ENCODE measurements at places on chromosomes 5 and 9.
A peak's percentile ranks its signal among the peaks of the same experiment; 100 is the strongest.

DNA sequence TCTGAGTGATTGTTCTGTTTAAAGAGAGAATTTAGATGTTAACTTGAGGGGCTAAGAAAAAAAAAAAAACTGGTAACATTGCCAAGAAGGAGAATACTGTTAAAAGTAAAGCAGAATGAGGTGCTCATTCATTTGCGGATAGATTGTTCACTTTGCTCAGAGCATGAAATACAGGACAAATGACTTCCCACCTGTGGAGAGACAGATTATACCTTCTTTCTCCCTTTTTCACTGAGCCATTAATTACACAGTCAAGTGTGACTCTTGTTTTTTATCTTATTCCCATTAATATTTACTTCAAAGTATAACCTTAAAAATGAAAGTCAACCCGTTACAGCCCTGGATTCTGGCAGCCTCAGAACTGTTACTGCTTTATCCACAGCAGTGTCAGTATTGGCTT, 264.5 kb downstream of the TAF11L14 start:
- no peak for DNase-seq

GRCh38 chr9:91176426-91176825, 185.3 kb downstream of the AUH start:
- DNase-seq, result no peak

DNA sequence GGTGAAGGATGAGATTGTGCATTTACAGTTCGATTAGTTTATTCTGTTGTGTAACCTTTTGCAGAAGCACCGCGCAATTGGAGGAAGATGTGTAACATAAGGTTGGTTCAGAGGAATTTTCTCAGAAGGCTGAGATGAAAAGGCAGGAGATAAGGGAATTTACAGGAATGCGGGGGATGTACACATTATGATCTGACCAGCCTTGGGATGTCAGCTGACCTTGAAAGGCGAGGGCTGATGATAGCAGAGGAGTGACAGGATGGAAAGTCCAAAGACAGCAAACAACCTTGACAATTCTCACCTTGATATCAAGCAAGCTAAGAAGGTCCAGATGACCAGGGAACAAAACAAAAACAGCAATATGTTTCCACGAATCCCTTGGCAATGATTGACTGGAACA, 88.8 kb downstream of the OTULIN start:
- DNase-seq, result no peak

DNA sequence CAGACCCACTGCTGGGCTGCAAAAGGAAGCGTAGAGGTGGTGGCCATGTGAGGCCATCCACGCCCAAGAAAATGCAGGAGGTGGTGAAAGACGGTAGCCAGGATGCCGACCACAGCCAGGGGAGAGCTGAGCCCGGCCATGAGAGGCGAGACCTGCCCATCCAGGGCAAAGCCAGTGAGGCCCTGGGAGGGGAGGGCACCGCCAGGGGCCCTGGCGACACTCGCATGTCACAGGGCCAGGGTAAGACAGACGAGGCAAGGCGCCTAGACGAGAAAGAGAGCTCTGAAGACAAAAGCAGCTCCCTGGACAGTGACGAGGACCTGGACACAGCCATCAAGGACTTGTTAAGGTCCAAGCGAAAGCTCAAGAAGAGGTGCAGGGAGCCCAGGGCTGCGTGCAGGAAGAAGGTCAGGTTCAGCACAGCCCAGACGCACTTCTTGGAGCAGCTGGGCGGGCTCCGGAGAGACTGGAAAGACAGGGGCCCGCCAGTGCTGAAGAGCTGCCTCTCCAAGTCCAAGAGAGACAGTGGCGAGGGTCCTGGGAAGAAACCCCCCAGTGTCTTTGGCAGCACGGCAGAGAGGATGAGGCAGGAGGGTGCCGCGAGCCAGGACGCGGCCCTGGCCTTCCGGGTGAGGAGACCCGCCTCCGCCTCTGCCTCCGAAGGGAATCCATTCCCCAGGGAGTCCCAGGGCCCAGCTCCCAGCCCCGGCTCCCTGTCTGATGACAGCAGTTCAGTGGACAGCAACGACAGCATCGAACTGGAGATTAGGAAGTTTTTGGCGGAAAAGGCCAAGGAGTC, 6.9 kb downstream of the PPP1R26 start:
- no peak for DNase-seq

GRCh38 chr9:69893057-69893456, 72.4 kb downstream of the CFAP95 start:
- no peak for DNase-seq

DNA sequence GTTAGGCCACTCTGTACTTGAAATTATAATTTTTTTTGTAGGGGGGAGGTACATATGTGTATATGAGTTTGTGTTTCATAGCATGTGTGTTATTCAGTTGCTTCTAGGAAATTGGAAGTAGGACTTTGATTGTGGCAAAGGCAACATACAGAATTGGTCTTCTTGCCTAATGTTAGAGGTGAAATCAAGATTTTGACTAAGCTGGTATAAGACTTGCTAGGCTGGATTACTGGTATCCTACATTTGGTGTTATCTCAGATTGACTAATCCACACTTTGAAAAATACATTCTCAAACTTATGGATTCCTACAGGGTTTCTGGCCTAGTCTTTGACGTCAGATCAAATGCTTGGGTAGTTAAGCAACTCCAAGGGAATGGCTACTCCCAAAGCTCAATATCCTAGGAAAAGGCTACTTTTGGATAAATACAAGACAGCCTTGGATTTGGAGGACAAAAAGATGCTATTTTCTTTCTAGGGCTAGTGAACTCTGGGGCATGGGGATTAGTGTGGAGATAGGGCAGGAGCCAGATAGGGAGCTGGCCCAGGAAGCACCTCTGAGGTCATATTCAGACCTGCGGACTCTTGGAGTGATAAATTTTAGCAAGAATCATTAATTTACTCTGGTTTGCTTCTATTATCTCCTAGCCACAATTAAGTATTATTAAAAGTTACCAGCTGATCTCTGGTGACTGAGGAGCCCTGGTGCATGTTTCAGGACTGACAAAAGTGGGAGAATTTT, 144.0 kb upstream of the RPS23 start:
- no peak for DNase-seq

DNA sequence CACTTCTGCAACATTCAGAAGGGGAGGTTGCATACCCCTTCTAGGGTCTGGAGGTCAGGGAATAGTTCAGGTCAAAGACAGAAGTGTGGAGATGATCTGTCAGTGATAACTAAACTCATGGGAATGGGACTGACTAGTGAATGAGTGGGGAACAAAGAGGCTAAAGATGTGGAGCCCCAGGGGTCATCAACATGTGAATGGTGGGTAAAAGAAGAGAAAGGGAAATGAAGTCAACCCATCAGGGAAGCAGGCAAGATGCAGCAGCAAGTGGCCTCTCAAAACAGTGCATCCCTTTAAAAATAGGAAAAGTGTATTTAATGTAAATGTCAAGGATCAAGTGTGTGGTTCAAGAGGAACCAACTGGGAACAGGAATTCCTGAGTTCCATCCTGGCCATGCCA, 69.9 kb downstream of the PLPPR1 start:
- DNase-seq, result no peak

DNA sequence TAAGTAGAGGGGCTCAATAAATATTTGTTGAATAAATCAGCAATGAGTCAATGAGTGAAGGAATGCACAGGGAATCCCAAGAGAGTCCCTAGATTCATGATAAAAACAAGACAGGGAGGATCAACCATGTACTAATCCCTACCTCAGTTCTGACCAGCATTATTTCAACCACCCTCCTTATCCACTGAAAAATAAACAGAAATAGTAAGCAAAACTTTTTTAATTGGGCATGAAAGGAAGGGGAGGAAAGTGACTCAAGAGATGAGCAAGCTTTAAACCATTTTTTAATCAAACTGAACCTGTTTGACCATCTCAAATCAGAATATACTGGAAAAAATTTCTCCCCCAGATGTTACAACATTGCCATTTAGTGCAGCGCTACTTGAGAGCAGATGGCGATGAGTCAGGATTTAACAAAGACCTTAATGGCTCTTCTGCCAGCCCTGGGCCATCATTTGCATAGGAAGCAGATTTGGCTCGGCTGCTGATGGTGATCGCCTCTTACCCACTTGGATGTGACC, 194.8 kb upstream of the SLC30A5 start:
- DNase-seq, result peak; percentile 4

GRCh38 chr9:101427957-101428655, 7.5 kb downstream of the ALDOB start:
- DNase-seq, result no peak

DNA sequence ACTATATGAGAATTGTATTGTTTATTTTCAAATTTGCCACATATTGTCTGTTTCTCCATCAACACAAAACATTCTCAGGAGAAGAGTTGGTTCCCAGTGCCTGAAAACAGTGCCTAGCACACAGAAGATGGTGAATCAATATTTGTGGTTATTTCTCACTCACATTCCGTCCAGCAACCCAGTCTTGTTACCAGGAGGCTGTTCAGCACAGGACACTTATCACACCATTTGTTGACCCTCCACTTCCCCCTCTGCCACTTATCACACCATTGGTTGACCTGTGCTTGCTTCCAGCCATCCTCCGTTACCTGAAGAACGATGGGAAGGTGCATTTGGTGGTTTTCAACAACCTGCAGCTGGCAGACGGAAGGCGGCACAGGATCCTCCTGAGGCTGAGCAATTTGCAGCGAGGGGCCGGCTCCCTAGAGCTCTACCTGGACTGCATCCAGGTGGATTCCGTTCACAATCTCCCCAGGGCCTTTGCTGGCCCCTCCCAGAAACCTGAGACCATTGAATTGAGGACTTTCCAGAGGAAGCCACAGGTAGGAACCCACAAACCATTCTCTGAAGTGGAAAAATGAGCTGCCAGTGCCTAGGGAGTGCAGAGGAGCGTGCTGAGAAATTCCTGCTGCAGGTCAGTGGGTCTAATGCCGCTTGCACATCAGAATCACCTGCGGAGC, 20.5 kb downstream of the THBS4 start:
- no peak for DNase-seq

- no peak for DNase-seq
These were observed 2139.6 kb upstream of the ACO1 start for GRCh38 chr9:30244877-30245276.

GRCh38 chr9:86672301-86672700, 275.0 kb downstream of the GAS1 start:
- DNase-seq, result no peak

GRCh38 chr5:134993161-134993560, 25.5 kb downstream of the CATSPER3 start:
- no peak for DNase-seq
